ENCODE measurements at places on chromosomes 13 and 19.

DNA sequence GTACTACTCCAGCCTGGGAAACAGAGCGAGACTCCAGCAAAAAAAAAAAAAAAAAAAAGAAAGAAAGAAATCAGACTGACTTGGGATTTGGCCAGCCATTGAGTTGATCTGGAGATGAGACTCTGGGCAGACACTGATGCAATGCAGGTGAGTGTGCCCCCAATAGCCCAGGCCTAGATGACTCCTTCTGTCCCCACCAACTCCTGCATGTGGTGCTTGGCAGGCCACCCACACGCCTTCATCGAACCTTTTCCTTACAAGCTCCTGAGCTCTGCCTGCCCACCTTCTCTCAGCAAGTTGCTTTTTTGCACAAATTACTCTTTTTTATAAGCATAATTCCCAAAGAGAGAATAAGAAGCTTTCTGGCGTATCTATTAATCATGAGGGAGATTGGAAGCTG, 97.9 kb upstream of the MBNL2 start:
- DNase-seq, result no peak

GRCh38 chr13:27679396-27679795, 57.7 kb downstream of the POLR1D start:
- no peak for DNase-seq

GRCh38 chr19:14271840-14272239, 65.9 kb upstream of the ADGRL1 start:
- no peak for DNase-seq

DNA sequence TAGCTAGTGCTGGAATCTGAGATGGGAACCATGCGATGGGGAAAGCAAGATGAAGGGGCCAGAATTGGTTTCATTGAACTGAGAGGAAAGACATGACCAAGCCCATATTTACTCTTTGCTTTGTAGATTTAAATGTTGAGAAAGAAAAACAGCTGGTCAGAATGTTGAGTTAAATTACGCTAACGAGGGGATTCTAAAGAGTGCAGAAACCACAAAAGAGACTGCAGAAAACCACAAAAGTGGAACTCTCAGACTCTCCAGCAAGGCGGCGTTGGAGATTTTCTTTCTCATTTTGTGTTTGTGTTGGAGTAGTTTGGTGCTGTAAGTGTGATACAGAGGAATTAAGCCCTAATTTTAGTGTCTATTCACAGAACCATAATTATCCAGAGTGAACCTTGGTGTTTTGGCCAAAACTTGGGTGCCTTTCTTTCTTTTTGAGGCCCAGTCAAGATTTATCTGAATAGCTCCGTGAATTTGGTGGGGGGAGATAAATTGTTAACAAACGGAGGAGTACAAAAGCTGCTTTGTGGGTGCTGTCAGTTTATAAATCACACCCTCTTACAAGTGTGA, 26.3 kb downstream of the SAE1 start:
- no peak for DNase-seq

DNA sequence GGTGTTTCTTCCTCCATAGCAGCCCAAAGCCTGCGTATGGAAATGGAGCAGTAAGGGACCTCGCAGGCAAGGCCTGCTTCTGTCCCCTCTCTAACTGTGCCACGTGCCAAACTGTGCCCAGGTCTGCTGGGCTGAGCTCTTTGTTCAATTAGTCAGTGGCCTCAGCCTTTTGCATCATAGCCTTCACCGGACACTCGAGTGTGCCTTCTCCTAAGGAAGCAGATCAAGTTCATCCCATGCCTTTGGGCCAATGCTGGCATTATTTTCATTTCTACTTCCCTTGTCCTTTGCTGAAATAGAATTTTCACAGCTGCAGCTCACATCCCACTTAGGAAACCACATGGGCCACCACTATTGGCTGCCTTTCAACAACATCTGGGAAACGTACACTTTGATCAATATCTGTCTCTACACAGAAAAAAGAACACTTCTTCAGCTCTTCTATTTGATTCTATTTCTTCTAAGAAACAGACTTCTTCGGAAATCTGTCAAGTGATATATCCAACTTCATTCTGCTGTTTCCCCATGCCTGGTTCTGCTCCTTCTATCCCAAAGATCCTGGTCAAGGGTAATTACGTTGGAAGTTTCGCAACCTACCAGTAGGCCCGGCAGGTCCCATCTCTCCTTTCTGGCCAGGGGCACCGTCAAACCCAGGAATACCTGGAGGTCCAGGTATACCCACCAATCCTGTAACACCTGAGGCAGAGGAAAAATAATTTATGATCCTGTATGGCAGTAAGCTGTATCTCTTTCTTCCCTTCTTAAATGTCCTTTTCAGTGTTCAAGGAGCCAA, 143.9 kb downstream of the COL4A1 start:
- no peak for DNase-seq

DNA sequence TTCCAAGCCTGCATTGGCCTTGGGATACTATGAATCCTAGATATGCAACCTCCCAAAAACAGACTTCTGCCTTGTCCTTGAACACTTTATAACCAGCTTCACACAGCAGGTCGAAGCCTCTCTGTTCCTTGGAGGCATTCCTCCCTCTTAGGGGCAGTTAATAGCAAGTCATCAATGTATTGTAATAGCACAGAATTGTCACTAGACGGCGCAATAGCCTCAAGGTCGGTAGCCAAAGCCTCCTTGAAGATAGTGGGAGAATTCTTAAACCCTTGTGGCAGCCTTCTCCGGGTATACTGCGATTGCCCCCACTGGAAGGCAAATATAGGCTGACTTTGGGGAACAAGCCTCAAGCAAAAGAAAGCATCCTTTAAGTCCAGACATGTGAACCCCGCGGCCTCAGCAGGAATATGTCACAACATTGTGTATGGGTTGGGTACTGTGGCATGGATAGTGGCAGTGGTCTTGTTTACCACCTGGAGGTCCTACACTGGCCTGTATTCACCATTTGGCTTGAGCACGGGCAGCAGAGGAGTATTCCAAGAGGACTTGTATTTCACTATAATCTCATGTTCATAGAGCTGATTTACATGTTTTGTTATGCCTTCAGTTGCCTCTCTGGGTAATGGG, 61.1 kb downstream of the ZNF431 start:
- DNase-seq, result no peak

- DNase-seq, result no peak
Observed at GRCh38 chr13:40399756-40400155, 266.7 kb downstream of the FOXO1 start.

GRCh38 chr19:18340990-18341868, 831 bp downstream of the PGPEP1 start:
- peak; percentile 64 for DNase-seq

DNA sequence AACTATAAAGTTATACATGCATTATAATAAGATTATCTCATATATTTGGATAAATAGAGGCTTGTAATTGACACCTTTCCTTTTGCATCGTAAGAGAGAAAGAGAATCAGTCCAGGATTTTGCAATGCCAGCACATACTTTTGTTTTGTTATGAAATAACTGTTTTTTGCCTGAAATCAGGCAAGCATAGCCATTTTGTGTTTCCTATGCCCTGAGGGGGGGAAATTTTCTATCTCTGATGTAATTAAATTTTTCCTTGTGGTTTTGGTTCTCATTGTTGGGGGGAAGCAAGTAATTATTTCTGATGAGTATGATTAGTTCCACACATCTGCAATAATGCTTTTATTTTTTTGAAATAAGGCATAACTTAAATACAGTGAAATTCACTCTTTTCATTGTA, 229.4 kb downstream of the NDFIP2 start:
- DNase-seq, result no peak

DNA sequence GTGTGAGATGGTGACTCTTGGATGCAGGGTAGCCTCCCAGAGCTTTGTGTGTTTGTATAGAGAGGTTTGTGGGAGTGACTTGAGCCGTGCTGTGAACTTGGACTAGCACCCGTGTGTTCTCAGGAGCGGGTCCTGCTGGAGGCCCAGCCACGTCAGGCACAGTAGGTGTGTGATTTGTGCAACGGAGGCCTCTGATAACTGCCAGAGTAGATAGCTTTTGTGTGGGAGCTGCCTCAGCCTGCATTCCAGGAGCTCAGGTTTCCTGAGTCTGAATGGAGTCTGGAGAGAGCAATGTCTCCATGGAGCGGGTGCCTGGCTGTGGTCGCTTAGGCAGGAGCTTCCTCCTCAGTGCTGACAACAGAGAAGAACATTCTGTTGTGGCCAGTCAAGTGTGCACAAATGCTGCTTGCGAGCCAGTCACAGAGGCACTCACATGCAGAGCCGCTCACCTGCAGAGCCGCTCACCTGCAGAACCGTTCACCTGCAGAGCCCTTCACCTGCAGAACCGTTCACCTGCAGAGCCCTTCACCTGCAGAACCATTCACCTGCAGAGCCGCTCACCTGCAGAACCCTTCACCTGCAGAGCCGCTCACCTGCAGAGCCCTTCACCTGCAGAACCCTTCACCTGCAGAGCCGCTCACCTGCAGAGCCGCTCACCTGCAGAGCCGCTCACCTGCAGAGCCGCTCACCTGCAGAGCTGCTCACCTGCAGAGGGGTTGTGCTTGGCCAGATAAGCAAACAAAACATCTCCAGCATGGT, 32.6 kb downstream of the TFDP1 start:
- no peak for DNase-seq

DNA sequence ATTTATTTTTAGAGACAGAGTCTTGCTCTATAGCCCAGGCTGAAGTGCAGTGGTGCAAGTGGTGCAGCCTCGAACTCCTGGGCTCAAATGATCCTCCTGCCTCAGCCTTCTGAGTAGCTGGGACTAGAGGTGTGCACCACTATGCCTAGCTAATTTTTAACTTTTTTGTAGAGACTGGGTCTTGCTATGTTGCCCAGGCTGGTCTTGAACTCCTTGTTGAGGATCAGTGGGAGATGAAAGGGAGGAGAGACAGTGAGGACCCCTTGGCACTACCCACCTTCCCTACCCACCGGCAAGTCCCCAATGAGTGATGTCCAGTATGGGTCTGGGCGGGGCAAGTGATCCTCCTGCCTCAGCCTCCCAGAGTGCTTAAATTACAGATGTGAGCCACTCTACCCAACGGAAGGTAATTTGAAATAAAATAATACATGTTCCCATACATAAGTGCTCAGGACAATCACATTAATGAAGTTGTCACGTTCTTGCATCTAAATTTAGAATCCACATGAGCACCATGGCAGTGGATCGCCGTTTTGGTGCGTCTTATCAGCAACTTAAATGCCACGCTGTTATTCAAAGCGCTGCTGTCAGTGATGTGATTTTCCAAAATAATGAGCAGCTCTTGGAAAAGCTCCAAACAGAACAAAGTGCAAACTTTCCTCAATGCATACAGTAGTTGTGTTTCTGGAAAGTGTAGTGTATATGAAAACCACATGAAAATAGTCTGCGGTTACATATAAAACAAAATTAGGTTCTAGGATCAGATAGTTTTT, 5.9 kb upstream of the ARL11 start:
- DNase-seq, result no peak

DNA sequence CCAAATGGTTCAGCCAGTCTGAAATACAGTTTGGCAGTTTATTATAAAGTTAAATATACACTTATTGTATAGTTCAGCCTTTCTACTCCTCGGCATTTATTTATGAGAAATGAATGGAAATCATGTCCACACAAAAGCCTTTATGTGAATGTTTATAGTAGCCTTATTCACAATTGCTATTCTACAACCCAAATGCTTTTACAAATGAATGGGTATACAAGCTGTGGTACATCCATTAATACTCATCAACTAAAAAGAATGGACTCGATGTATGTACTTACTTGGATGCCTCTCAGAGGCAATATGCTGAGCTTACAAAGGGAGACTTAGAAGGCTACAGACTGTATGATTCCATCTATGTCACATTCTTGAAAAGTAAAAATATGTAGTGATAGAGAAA, 150.7 kb downstream of the NBEA start:
- DNase-seq, result no peak

DNA sequence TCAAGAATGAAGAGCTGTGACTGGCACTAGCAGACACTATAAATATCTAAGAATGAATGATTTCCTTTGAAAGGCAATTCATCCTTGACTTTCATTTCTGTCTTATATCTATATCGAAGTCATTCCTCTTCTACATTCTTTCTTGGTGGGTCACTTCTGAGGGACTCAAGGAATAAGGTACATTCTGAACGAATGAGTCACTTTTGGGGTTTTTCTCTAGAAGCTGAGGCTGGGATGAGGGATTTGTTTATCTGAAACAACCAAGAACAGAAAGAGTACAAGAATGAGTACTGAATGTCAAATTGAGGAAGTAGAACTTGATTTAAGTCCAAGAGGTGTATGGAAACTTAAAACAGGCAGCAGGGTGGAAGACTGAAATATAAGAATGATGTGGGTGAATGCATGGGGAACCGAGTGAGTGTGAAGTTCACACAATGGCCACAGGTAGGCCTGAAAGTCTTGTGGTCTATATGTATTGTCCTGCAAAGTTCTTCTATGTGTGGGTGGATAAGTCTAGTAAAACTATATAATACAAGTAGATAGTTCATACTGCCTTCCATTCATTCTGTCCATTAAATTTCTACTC, 343.9 kb downstream of the OXGR1 start:
- DNase-seq, result peak; percentile 31

- no peak for DNase-seq
Observed at GRCh38 chr13:106354961-106355360, 180.5 kb downstream of the EFNB2 start.

DNA sequence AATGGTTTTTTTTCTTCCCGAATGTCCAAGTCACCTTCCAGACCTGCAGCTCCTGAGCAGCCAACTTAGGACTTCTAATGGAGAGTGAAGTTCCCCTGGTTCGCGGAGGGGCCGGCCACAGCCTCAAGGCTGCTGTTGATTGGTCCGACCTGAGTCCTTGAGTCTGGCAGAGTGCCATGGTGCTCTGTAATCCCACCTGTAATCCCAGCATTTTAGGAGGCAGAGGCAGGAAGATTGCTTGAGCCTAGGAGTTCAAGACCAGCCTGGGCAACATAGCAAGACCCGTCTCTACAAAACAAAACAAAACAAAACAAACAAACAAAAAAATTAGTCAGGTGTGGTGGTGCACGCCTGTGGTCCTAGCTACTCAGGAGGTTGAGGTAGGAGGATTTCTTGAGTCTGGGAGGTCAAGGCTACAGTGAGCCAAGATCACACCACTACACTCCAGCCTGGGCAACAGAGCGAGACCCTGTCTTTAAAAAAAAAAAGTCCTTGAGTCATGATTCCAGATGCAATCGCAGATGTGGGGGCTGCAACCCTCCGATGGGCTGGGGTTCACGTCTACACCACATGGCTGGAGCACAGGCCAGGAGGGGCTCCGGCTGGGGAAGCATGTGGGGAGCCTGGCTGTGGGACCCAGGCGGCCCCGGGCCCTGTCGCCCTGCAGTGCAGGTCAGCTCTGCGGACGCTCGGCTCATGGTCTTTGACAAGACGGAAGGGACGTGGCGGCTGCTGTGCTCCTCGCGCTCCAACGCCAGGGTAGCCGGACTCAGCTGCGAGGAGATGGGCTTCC, 17.7 kb downstream of the HPN start:
- DNase-seq, result no peak

All from urothelium cell line (cell line).